Hematopoietic multipotent progenitor cell treated with erythropoietin and hydrocortisone succinate and interleukin-3 and kit ligand, for 17 days (in vitro differentiated cells): ENCODE measurements at places on chromosomes 13 and 19.

- DNase-seq, result no peak
Measured at GRCh38 chr19:6822311-6822670, 49.8 kb downstream of the VAV1 start.

GRCh38 chr19:23440207-23440606, 44.9 kb upstream of the ZNF91 start:
- no peak for DNase-seq

DNA sequence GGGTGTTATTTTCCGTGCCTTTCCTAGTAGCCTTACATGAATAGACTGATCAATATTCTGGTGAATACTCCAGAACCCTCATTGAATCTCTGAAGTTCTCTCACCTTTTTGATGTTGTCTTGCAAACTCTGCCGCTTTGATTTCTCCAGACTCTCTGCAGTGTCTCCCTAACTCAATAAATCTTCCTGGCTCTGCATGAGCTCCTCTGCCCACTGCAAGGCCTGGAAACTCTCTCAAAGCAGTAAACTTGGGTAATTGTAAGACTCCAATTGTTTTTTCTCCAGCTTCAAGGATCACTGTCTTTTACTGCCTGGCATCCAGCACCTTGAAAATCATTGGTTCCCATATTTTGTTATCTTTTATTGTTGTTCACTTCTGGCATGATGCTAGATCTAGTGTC, 198.4 kb downstream of the GPC5 start:
- no peak for DNase-seq

- DNase-seq, result no peak
Measured at GRCh38 chr13:73110814-73111213, 52.0 kb downstream of the KLF5 start.

DNA sequence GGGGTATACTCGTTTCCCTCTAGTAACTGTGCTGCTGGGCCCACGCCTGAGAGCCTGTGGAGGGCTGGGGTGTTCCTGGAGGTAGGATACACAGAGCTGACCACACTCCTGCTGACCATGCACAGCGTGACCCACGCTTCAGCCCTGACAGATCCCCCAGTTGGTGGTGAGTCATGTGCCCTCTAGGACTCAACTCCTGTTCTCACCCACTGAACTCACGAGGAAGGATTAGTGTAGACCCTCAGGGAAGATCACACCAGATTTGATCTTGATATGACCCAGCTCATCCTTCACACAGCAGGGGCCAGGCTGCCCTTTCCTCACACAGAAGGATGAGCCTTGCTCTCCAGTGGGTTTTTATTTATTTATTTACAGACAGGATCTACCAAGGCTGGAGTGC, 13.3 kb upstream of the ACP7 start:
- DNase-seq, result no peak

DNA sequence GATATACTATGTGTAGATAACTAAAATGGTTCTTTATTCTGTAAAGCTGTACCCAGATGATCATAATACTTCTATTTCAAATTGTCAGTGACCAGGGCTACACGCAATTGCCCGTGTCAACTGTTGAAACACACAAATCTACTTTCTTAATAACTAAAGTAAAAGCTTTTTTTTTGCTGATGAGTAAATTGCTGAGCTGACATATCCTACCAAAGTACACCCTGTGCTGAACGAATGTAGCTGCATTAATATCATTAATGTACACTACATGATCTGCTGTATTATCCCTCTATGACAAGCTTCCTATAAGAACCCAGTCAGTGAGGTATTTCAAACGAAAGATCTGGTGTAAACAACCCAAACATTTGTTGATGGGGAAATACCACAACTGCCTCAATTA, 827.2 kb upstream of the ATXN8OS start:
- no peak for DNase-seq

- DNase-seq, result no peak
Measured at GRCh38 chr19:5246554-5247155, 94.0 kb downstream of the PTPRS start.

DNA sequence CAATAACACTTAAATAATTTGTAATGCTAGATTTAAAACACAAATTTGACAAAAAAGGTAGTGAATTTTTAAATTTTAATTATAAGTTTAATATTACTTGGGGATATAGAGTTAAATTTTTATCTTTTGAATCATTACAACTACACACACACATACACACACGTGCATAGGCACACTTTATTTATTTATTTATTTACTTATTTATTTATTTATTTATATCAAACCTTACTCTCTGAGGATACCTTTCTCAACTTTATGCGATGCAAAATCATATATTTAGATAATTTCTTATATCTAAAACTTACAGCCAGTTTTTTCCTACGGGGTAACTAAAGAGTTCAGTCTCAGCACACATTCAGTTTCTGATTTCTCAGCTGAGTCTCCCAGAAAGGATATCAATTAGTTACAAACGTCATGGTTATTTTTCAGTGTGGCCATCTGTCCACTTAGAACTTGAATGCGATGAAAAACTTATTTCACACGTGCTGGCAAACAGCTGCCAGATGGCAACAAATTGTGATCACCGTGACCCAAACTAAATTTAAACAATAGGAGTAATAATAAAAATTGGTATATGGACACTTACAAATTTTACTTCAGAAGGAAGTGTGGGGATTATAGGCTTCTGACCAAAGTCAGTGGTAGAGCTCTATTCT, 683.1 kb upstream of the PRR20A start:
- no peak for DNase-seq

DNA sequence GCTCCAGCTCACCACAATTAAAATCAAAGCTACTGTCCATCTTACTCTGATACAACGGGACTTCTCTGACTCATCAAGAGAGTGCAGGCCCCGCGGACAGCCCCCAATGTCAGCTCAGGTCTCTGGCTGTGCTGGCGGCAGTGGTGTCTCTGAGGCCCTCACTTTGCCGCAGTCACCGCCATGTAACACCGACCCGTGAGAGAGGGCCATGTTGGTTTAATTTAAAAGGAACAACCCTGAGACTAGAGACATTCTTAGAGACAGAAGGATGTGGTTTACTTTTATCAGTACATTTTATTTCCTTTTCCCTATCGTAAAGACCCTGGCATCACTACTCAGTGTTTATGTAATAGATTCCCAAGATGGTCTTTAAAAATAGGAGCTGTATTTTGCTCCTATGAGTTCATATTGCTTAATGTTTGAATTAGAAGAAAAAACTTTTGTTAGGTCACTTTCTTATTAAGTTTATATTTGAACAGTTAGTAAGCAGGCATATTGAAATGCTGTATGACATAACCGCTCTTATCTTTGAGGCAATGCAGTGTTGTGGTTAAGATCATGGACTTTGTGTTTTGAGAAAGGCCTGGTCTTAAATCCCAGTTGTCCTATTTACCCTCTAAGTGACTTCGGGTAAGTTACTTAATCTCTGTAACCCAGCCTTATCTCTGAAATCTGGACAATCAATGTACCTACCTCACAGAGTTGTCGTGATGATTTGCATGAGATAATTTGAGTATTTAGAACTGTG, 23.4 kb downstream of the DGKH start:
- DNase-seq, result no peak
